Stimulated activated CD8-positive, alpha-beta memory T cell treated with anti-CD3 and anti-CD28 coated beads, Interleukin-15, amount 100 ng/mL, for 4 hours (primary cell): ENCODE measurements at places on chromosomes 12 and 14.

GRCh38 chr14:38185671-38186070 is 22.0 kb upstream of the SSTR1 start:
- no peak for DNase-seq

- DNase-seq: no peak
Observed at GRCh38 chr14:51650716-51651387, 858 bp upstream of the FRMD6 start.

DNA sequence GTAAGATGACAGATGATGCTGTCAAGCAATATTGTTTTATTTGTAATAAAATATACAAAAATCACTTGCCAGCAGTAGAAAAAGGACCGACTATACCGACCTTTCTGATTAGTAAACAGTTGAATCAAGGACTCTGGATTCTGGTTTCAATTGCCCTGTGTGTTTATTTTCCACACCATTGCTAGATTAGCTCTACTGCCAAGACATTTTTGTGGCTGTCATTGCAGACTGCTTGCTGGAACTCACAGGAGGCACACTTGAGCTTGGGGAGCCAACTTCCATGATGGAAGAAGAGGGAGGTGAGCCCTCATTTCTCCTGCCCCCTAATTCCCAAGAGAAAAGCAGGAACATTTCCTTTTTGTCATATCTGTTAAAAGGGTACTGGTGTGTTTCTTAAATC is 51.3 kb downstream of the MAPKAPK5 start:
- DNase-seq: no peak

DNA sequence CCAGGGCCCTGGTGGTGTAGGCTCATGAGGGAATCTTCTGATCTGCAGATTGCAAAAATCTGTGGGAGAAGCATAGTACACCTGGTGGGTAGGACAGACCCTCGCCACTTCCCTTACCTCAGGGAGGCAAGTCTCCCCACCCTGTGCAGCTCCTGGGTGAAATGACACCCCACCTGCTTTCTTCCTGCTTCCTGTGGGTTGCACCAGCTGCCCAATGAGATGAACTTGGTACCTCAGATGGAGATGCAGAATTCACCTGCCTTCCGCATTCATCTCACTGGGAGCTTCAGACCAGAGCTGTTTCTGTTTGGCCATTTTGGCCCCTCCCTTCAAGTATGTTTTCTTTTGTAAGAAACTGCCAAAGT is 4.7 kb downstream of the CLEC2D start:
- DNase-seq: no peak

GRCh38 chr12:42669553-42669952 is 80.0 kb upstream of the PRICKLE1 start:
- DNase-seq: no peak

- DNase-seq: no peak
Observed at GRCh38 chr14:53515276-53515675, 362.2 kb upstream of the DDHD1 start.

DNA sequence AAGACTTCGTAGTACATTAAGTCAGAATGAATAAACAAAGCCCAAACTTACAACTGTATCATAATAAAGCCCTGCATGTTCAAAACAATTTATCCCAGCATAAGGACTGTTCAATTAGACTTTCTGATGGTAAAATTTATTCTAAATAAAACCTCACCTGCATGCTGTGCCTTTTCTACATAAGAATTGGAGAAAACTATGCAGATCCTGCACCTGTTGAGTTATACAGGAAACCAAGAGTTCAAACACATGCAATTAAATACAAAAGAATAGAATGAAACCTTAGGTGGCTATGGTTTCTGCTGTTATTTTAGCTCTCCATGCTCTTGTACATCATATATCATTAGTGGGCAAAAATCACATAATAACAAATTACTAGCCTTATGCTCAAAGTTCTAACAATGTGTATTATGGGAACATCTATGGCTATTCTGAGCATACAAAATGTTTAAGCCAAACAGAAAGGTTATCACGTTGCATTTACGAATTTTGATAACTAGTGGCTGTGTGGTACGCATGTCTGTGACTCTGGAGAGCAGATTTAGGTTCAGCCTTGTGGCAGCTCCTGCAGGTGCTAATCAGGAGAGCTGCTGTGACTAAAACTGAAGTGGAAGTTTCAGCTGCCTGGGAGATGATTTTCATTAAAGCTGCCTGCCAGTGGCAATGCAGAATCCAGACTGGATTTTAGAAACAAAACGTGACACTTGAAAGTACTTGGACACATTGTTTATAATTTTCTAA is 36.1 kb upstream of the LRFN5 start:
- no peak for DNase-seq

DNA sequence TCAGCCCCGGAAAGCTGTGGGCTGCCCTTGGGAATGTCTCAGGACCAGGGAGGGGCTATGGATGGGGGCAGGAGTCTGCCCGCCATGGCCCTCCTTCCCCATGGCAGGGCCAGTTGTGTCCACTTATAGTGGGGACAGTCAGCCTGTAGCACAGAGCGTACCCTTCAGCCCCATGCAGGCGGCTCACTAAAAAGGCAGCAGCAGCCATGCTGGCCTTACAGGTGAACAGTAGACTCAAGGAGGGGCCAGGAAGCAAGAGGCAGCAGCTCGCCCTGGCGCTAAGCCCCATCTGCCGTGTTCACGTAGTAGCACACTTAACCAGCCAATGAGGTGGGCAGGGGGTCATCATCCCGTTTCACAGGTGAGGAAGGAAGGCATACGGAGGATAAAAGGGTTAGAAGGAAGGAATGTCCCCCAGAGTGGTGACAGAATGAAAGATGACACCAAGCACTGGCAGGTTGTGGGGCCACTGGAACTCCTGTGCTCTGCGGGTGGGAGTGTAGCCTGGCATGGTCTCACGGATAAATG is 52.7 kb downstream of the FAM222A start:
- DNase-seq: no peak

DNA sequence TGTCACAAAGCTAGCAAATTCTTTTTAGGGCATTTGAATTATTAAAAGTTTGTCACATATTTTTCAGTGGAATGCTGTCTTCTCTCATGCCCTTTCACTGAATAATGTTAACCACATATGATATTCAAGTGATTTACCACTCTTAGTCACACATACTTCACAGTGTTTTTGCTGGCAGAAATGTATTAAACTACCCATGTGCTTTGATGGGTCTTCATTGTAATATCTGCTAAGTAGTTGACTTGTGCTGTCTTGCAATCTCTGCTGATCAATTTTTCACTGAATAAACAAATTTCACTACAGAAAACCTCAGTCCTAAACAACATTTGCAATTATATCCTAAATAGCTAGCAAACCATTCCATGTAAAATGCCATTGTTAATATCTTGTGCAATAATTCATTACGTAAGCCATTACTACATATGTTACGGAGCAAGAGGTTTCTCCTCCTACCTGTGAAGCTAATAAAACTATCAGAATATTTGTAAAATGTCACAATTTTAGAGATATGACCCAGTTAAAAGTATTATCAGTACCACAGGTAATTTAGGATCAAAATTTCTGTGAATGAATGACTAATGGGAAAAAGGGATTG is 64.6 kb upstream of the LMO3 start:
- no peak for DNase-seq

DNA sequence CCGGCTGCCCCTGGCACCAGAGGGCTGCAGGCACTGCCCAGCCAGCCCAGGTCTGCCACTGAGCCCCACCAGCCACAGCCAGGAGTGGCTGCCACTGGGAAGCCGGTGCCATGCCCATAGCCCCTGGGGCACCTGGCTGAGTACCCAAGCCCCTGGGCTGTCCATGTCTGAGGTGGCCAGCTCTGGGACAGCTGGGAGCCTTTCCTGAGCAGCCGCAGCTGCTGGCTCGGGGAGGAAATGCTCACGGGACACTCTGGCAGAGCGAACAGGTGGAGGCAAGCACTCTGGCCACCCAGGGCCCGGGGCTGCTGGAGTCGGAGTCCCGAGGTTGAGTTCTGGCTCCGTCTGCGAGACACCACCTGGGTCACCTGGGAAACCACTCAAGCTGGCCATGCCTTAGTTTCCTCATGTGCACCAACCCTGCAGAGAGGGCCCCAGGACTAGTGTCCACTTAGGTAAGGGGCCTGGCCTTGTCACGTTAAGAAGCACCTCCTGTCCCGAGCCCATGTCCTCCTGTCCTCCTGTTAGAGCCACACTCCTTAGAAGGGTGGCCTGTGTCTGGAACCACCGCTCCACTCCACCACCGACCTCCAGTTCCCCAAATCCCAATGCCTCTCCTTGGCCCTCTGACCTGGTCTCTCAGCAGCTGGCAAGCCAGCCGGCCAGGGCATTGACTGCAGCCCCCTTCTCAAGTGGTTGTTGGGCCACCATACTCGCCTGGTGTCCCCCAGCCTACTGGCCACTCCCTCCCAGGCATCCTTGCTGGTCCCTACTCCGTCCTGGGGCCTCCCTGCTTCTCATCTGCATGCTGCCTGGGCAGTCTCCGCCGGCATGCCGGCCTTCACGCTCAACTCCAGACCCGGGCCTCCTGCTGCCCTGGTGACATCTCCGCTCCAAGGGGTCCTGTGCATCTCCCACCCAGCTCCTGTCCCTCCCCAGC is 45.3 kb downstream of the BEGAIN start:
- DNase-seq: no peak

DNA sequence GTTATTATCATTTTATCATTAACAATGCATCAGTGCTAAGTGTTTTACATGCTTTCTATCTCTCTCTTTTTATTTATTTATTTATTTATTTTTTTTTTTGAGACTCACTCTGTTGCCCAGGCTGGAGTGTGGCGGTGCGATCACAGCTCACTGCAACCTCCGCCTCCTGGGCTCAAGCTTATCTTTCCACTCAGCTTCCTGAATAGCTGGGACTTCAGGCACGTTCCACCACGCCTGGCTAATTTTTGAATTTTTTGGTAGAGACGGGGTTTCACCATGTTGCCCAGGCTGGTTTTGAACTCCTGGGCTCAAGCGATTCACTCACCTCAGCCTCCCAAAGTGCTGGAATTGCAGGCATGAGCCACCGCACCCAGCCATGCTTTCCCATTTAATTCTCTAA is 3.9 kb upstream of the BTG1 start:
- DNase-seq: no peak

DNA sequence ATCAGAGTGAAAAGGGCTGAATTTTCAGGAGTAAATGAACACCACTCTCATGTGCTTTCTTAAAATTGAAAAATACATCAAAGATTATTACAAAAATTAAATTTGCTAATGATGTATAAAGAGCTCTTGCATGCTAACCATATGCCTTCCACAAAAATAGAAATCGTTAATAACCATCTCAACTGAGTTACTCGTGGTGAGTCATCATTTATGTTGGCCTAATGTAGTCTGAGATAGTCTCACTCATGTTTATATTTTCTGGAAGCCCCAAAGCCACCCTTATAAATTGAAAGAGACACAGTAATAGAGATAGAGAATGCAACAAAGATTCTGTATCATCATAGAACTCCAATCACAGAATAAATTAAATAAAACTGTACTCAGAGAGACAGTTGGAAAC is 131.2 kb downstream of the KCNH5 start:
- no peak for DNase-seq

DNA sequence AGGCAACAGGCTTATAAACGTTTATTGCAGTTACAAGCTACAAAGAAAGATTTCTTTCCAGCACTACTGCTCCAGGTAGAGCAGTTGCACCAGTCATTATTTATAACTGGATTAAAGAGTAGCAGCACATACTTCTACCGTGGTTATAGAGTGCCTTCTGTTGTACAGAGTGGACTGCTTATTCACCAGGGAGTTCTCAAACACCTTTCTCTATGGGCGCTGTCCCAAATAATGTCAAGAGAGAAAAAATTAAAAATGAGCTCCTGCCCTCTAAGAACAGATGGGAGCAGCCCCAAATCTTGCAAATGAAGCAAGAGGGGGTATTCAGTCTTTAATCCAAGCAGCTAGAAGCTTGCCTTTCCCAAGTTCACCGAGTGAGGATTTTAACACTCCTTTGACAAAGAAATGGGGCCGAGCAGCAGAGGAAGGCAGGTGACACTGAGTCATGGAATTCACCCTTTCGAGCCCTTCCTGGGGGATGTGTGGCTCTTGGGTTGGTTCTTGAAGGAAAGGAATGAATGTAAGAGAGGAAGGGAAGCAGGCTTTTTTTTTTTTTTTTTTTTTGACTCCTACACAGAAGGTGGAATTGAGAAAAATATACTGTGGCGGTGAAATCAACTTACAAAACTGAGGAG is 181.2 kb downstream of the PRKCH start:
- no peak for DNase-seq

DNA sequence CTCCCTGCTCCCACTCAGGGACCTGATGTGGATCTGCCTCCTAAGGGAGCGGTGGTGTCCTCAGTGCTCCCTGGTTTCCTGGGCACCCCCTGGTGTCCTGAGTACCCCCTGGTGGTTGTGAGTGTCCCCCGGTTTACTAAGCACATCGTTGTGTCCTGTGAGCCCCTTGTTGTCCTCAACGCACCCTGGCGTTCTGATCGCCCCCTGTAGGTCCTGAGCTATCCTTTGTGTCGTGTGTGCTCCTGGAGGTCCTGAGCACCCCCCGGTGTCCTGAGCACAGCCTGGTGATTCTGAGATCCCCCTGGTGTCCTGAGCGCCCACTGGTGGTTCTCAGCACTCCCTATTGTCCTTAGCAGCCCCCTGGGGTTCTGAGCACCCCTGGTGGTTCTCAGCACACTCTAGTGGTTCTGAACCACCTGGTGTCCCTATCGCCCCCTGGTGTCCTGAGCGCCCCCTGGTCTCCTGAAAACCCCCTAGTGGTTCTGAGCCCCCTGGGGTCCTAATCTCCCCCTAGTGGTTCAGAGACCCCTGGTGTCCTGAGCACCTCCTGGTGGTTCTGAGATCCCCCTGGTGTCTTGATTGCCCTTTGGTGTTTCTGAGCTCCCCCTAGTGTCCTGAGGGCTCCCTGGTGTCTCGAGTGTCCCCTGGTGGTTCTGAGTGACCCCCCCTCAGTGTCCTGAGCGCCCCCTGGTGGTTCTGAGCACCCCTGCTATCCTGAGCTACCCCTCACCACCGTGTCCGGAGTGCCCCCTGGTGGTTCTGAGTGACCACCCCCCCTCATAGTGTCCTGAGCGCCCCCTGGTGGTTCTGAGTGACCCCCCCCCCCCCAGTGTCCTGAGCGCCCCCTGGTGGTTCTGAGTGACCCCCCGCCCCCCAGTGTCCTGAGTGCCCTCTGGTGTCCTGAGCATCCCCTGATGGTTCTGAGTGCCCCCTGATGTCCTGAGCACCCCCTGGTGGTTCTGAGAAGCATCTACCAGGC is 615.1 kb downstream of the TMEM121 start:
- DNase-seq: no peak

- DNase-seq: no peak
Observed at GRCh38 chr14:32121948-32122347, 44.8 kb downstream of the ARHGAP5 start.

- DNase-seq: no peak
Observed at GRCh38 chr14:24277071-24277470, 5.7 kb upstream of the RABGGTA start.

DNA sequence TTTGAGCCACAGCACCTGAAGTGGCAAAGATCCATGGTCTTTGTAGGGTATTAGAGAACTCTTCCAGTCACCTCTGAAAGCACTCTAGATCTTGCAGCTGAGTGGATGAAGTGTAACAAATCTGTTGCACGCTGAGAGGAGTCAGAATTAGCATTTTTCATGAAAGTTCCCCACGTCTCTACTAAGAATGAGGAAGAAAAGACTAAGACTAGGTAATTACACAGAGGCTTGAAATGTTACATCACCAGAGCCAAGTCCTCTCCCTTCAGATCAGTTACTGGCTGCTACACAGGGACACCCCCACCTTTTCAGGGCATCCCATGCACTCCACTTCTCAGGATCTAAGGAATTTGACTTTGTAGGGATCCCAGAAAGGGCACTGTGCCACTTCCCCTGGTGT is 98.6 kb upstream of the FKBP4 start:
- no peak for DNase-seq

GRCh38 chr12:26599096-26599695 is 233.8 kb downstream of the ITPR2 start:
- no peak for DNase-seq
